ENCODE measurements at places on chromosomes 1 and 21.

DNA sequence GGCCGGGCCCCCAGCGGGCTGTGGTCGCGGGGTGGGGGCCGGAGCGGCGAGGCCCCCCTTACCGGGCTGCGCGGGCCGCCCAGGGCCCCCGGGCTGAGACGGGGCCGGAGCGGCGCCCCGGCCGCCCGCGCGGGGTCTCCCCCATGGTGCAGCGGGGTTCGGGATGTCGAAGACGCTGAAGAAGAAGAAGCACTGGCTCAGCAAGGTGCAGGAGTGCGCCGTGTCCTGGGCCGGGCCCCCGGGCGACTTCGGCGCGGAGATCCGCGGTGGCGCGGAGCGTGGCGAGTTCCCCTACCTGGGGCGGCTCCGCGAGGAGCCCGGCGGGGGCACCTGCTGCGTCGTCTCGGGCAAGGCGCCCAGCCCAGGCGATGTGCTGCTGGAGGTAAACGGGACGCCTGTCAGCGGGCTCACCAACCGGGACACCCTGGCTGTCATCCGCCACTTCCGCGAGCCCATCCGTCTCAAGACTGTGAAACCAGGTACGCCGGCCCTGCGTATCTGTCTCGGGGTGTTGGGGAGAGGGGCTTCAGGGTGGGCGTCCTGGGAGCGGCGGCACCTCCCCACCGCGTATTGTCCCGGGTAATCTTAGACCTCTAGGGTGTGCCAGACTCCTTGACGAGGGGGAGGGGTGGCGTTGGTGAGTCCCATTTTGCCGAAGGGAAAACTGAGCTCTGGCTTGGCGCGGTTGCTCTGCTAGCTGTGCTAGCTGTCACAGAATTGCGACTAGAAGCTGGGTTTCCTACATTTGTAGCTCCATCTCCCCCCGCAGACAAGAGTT, 745 bp downstream of the MAGI3 start:
- peak; percentile 61 for DNase-seq

DNA sequence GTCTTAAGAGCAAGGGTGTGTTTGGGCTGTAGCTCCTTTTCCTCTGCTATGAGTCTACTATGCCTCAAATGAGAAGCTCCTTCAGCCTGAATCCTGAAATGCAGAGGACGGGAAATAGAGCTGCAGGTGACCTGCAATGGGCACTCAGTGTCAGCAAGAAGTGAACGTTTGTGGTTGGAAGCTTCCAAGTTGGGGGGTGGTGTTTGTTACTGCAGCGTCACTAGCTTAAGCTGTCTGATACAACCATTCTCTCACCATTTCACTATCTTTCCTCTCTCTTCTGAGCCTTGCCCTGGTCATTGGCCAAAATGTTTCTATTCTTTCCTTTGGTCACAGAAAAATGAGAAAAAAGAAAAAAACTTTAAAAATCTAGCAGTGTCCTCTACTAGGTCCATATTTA, 19.4 kb downstream of the TRIM67 start:
- no peak for DNase-seq

DNA sequence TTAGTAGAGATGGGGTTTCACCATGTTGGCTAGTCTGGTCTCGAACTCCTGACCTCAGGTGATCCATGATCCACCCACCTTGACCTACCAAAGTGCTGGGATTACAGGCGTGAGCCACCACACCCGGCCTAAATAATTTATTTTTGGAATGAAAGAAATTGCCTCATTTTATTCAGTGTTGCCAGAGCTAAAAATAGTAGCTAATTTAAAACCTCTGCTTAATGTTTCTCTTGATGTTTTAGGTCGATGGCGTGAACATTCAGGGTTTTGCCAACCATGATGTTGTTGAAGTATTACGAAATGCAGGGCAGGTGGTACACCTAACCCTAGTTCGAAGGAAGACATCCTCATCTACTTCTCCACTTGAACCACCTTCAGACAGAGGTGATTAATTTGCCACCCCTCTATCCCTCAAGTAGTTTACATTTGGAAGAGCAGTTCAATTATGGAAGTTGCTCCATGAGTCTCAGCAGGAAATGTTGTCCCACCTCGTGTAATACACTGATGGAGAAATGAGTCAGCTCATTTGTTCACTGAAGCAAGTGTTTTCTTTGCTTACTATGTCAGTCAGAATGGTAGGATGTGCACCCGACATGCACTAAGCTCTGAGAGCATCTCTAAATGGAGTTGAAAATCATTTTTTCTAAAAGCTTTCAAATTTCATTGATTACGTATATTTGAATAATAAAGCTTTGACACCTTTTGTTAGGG, 54.9 kb downstream of the PATJ start:
- DNase-seq: no peak

DNA sequence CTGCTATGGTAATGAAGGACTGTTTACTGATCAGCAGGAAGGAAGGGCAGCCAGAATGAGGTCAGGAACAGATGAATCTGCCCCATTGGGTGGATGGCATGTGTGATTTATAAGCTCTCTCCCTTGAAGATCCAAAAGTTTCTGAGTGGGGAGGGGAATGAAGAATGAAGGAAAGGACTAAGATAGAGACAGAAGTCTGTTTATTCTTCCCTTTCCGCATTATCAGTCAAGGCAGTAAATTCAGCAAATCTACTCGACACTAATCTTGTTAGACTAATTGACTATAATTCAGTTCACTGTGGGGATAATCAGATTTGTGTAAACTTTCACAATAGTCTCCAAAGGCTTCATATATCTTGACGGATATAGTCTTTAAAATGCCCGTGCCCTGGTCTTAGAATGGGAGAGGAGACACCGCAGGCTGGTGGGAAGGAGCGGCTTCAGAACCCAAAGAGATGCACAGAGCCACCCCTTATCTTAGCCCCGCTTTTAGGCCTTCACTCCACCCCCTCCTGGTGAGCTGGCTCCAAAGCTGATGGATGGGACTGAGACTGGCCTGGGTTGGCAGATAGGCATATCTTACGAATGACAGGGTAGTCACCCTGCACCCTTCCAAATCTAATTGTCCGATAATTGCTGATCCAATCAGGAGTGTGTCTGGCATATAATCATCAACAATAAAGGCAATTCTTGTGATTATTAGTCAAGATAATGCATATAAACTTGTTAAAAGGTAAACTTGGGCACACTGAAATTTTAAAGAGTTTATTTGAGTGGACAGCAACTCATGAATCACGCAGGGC, 76.0 kb upstream of the PPM1J start:
- no peak for DNase-seq

DNA sequence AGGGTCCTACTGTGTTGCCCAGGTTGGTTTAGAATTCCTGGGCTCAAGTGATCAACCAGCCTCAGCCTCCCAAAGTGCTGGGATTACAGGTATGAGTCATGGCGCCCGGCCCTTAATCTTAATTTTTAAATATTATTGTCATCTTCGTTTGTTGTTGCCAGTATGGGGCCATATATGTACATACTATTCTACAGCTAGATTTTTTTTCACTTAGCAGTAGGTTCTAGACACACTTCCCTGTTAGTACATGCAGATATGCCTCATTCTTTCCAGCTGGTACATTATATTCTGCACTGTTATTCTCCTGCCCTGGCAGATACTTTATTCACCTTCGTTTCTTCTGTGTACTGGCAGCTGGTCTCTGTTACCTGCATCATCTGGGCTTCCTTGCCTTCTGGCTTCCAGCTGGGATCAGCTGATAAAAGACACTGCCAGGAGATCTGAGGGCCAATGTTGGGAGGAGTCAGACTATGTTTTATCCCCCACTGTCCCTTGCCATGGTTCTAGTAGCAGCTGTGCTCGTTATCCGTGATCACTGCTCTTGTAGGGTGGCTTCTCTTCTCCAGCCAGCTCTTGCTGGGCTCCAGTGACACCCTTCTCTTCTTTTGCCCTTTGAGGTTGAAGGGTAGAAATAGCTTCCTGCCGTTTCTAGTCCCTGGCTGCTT, 24.7 kb downstream of the ST3GAL3 start:
- DNase-seq: no peak

GRCh38 chr1:151807131-151807530, 1.9 kb upstream of the LINGO4 start:
- no peak for DNase-seq

DNA sequence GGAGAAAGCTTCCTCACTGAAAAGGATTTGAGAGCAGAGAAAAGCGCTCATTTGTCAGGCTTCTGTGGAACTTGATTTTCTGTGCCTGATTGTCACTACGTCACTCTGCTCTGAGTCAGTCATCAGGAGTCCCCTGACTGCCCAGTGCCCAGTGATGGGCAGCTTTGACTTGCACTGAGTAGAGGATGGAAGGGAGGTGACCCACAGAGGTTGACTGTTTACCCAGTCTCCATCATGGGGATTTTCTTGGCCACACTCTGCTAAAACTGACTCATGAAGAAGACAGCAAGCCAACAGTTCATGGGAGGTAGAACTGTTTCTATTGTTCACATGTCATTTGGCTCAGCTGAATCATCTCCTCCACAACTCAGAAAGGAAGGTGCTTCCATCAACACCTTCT, 82.1 kb upstream of the DUSP10 start:
- no peak for DNase-seq

DNA sequence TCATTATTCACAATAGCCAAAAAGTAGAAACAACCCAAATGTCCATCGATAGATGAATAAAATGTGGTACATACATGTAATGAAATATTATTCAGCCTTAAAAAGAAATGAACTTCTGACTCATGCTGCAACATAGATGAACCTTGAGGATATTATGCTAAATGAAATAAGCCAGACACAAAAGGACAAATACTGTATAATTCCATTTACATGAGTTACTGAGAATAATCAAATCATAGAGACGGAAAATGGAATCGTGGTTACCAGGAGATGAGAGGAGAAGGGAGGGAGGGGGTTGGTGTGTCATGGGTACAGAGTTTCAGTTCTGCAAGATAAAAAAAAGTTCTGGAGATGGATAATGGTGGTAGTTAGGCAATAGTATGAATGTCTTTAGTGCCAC, 184.1 kb downstream of the PSMG1 start:
- no peak for DNase-seq

- no peak for DNase-seq
These were observed 512.2 kb downstream of the LTN1 start for GRCh38 chr21:28480470-28480869.

DNA sequence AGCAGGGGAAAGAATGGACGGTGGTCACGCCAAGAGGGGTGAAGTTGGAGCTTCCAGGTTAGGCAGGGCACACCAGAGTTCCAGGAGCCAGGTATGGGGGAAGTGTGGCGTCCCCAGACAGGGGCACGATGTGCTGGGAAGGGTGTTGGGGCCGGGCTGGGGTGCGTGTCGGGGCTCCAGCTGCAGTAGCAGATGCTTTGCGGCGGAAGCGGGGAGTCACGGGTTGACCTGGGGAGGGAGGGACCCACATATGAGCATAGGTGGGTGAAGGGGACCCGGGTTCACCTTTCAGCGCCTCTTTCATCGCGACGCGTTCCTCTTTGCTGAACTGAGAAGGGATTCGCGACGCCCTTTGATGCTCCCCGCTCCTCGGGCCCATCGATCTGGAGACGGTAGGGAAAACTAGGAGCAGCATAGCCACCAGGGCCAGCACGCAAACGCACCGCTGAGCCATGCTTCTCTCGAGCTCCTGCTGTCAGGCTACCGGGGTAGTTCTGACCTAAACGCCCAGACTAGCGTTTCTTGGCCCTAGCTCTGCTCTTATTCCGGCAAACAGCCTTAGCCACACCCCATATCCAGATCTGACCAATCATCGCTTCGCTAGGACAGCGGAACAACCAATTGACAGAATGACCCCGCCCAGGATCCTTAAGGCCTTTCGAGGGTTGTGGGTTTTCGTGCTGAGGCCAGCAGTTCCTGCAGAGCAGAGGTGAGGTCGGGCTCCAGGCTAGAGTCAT, at the start of gene PM20D1:
PM20D1 (minus strand) TSS at position 514 of the 737 bp plus-strand sequence; CDS start at position 454, 60 bp downstream.
- DNase-seq: peak; percentile 66

GRCh38 chr1:203873094-203873493, 11.7 kb downstream of the SNRPE start:
- no peak for DNase-seq

DNA sequence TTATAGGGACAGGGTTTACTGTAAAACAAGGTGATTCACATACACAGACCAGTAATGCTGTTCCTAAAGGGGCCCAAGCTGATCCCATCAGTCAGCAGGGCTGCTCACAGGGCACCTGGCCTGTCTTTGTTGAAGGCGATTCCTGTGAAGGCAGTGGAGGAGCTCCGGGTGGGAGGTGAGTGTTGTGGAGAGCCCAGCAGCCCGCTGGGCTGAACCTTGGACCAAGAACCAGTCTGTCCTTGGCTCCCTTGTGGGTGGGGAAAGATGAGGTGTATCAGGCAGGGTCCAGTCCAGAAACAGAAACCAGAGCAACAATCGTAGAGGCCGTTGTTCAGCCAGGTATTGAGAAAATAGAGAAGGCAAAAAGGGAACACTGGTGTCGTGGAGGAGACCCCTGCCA, 12.5 kb downstream of the PDXK start:
- DNase-seq: no peak

DNA sequence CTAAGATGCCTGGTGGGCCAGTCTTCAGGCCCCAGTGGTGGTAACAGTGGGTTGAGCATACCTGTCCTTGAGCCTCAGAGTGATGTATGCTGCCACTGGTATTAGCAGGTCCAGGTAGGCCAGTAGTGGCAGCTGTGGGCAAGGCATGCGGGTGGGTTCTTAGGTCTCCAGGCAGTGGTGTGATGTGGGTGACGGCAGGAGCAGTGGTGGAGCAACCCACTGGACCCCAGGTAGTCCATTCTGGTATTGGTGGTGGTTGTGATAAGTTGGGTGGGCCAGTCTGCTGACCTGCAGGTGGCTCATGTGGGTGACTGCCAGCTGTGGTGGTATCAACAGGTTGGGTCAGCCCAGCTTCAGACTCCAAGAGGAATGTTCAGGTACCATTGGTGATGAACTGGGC, 165.0 kb upstream of the GORAB start:
- DNase-seq: no peak

- DNase-seq: no peak
These were observed 46.5 kb upstream of the COL6A2 start for GRCh38 chr21:46051379-46051770.

- DNase-seq: no peak
These were observed 28.1 kb downstream of the AHDC1 start for GRCh38 chr1:27575840-27576331.

- DNase-seq: no peak
These were observed 1.4 kb upstream of the SPATA1 start for GRCh38 chr1:84504580-84505492.

DNA sequence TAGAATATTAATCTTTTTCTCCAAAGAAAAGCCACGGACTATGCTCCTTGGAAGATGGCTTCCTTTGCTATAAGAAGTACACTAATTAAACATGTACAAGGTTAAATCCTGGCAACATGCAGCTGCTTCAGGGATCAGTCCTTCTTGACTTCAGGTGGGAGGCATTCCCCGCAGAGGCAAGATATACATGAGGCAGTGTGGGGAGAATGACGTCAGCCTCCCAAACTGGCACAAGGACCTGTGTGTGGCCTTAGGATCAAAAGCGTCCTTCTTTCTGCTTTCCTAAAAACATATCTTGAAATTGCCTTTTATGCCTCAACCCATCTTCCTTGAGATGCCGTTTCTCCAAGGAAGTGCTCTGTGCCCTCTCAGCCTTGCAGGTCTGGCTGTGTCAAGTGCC, 90.3 kb downstream of the WLS start:
- no peak for DNase-seq
